Hematopoietic multipotent progenitor cell treated with erythropoietin and hydrocortisone succinate and interleukin-3 and kit ligand, for 6 days (in vitro differentiated cells): ENCODE measurements at places on chromosomes 5 and 9.
A peak's percentile ranks its signal among the peaks of the same experiment; 100 is the strongest.

DNA sequence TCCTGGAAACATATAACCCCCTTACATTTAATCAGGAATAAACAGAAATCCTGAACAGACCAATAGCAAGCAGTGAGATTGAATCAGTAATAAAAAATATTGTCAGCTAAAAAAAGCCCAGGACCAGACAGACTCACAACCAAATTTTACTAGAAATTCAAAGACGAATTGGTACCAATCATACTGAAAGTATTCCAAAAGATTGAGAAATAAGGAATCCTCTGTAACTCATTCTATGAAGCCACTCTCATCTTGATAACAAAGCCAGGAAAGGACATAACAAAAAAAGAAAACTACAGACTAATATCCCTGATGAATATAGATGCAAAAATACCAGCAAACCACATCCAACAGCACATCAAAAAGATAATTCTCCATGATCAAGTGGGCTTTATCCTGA, 714.0 kb downstream of the SEMA5A start:
- no peak for DNase-seq

GRCh38 chr9:135098400-135099105, 11.1 kb downstream of the OLFM1 start:
- DNase-seq, result peak; percentile 57

DNA sequence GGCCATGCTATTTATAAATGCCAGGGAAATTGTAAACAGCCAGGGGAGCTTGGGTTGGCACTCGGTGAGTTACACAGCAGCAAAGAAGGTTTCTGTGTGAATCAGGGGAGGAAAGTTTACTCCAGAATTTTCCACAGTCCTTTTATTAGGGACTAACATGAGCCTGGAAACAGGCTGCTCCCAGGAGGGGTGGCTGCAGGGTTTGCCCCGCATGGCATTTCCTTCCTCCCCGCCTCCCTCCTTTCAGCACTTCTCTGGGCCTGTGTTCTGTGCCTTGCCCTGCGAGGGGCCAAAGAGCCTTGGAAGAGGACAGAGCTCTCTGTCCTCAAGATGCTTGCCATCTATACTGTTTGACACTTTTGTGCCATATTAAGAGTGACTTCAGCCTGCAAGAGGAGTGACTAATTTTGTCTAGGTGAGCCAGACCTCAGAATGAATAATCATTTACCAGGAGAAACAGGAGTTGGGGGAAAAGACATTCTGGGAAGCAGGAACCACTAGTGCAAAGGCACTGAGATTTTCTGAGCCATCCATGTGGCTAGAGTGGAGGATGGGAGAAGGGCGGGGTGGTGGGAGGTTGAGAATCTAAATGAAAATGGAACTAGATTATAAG, 1.8 kb downstream of the GSN start:
- DNase-seq, result no peak

DNA sequence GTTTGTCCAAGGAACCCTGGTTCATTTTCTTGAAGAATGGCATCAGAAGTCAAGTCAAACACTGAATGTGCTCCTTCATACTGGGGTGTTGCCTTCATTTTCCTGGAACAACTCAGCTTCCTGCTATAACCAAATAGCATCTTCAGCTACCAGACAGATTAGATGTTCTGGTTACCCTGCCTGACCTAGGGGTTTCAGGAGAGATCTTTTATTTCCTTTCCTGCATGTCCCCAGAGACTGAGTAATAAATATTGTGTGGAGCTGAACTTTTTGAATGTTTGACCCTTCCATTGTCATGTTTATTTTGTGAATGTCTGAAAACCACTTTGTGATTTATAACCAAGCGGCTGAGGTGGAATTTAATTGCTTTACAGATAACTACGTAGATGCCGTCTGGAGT, 147.1 kb downstream of the IRX1 start:
- DNase-seq, result no peak

- DNase-seq, result no peak
Measured at GRCh38 chr5:141807329-141807728, 70.9 kb downstream of the PCDH1 start.

- DNase-seq, result no peak
Measured at GRCh38 chr5:135831439-135831838, 3.0 kb upstream of the SLC25A48 start.

DNA sequence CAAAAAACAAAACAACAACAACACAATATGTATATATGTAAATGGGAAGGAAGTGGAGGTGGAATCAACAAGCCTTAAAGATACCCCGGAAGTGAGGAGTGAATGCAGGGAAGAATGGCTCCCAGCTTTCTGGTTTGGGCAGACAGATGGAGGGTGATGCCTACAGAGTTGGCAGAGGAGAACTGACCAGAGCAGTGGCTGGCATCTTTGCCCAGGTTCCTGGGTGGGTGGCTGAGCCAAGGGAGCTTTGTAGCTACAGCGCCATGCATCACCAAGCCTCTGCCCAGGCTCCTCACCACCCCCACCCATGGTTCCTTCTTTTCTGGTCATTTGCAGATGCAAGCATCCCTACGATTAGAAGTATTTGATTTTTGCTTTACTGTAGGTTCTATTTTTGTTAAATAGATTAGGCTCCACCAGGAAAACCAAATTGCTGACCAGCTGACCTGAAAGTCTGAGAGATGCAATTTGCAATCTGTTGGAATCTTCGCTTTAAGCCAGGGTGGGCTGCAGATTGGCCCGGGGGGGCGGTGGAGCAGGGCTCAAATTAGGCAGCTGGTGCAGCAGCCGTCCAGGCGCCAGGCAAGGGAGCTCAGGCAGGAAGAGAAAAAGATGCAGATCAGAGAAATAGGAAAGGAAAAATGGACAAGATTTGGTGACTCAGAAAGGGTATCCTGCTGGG, 163.3 kb upstream of the TBC1D2 start:
- DNase-seq, result no peak

- peak; percentile 77 for DNase-seq
Measured at GRCh38 chr5:150616024-150616470, 24.4 kb upstream of the SYNPO start.

- DNase-seq, result no peak
Measured at GRCh38 chr9:81549500-81550206, 139.7 kb downstream of the TLE1 start.

- peak; percentile 97 for DNase-seq
Measured at GRCh38 chr5:141564216-141564692, 54.5 kb downstream of the DIAPH1 start.

DNA sequence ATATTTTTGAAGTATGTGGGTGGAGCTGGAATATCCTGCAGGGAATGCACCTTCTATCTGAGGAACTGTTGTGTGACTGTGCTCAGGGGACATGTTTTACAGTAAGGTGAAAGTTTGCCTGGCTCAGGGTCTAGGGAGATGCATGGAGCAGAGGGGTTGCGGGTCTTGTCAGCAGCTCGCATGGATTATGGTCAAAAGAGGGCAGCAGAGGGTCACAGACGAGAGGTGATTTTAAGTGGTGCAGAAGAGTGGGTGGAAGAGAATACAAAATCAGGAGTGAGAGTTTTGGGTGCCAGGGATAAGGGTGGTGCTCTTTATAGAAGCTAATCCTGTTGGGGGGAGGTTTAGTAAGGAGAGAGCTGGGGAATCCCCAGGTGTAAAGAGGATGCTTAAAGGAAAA, 53.5 kb upstream of the GRIN3A start:
- peak; percentile 73 for DNase-seq

GRCh38 chr5:30525353-30525752, 668.1 kb upstream of the CDH6 start:
- no peak for DNase-seq

DNA sequence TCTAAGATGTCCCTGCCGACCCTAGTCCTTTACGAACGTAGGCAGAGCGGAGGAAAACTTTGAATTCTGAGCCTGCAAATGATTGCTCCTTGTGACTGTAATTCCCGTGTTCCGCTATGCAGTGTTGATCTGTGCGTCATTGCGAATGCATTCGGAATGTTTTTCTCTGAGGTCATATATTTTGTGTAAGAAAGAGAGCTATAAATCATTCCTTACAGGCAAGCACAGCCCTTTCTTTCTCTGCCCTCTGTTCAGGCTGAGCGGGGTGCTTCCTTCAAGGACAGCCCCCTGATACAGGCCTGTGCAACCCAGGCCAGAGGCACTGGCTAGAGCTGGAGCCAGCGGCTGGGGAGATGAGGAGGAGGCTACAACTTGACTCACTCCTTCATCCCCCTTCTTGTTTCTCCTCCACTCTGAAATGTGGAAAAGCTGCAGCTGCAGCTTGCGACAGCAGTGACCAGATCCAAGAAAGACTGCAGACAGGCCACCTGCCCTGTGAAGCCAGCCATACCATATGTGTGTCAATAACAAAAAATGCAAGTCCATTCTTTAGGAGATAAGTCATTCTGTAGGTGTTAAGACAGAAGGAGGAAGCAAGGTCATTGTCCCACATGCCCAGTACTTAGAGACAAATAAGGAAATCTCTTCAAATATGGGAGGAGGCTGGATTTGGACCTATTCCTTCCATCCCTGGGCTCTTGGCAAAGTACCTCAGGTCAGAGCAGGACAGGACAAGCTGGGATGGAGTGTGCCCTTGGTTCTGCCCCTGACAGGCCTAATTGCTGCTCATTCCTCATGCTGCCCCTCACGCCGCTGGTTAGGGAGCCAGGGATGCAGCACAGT, 345.7 kb upstream of the WWC1 start:
- DNase-seq, result no peak

GRCh38 chr5:137734331-137734730, 1.6 kb downstream of the KLHL3 start:
- peak; percentile 33 for DNase-seq

DNA sequence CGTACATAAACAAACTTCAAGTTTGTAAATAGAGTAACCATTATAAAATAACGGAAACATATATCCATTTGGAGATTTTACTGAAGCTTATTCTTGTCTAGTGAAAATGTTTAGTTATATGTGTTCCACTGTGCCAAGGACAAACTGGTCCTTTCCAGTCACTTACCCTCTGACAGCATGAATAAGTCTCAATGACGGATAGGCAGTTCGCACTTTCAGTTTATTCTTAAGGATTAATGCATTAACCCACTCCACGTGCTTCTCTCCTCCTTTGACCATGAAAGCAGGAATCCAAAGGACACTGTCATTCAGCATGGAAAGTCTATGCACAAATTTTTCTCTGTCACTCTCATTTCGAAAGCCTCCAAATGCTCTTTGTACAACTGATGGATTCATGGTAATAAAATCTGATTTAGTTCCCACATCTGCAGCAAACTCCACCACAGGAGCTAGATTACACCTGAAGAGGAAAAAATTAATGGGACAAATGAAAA, 47.1 kb downstream of the ST8SIA4 start:
- DNase-seq, result no peak

- DNase-seq, result peak; percentile 63
Measured at GRCh38 chr5:122770477-122770876, 4.4 kb upstream of the SNX2 start.
